ENCODE measurements at places on chromosomes 16 and 17.
A peak's percentile ranks its signal among the peaks of the same experiment; 100 is the strongest.

DNA sequence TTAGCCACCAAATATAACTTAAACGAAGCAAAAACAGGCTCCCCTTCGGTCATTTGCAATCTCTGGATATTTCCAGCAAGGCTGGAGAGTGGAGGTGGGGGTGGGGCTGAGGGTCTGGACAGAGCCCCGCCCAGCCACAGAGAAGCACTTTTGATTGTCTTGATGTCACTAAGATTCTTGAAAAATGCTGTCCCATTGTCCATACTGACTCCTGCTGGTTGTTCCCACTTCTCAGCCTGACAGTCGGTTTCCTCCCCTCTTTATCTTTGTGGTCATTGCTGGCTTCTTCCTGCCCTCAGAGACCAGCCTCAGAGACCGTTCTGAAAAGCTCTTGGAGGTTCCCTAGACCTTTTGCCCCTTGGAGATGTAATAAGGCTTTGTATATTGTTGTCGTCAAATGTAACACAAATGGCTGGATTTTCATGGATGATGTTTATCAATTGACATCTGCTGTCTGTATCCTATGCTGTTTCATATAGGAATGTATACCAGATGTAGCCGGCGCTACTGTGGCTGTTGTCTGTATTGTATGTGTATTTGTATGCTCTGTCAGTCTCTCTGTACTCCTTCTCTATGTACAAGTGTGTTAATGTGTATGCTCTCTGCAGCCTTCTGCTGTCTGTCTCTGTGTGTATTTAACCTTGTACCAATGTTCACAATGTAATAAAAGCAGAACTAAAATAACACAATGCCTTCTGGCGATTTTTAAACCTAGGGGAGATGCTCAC is 94.8 kb upstream of the DNAH9 start:
- DNase-seq = no peak
- no peaks in the 10 kb centered on the region for H3K4me1 ChIP-seq
- H3K27me3 ChIP-seq = no peaks in the 10 kb centered on the region
- no peak overlapping the region for H3K4me3 ChIP-seq

- no peaks in the 10 kb centered on the region for H3K4me1 ChIP-seq
- H3K36me3 ChIP-seq = no peaks in the 10 kb centered on the region
- H3K27me3 ChIP-seq = no peaks in the 10 kb centered on the region
- no peak overlapping the region for H3K4me3 ChIP-seq
These were observed 46.1 kb downstream of the KCNJ16 start for GRCh38 chr17:70121126-70121525.

DNA sequence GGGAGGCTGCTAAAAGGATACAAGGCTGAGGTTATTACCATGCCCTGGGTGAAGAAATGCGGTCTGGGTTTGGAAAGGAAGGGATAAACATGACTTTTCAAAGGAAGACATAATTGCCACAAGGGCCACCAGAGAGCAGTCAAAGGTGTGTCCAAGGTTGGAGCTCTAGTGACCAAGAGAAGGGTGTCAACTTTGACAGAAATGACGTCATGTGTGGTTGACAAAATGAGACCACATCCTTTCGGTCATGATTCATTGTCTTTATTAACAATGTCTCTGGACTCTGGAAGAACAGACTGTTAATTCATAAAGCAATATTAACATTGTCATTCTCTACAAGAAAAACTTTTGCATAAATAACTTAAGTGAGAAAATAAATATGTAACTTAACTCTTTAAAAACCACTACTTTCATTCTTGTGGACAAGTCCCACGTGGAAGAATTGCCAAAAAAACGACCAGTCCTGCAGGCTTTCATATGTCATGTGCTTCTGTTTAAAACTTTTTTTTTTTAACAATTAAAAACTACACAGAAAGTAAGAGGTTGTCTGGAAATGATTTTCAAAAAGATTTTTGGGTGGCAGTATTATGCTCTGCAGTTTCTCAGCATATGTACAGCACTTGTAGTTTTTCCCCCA is 5.0 kb downstream of the SOST start:
- peaks cover 5% of the 10 kb centered on the region for H3K4me1 ChIP-seq
- no peak overlapping the region for H3K4me3 ChIP-seq
- H3K36me3 ChIP-seq = no peaks in the 10 kb centered on the region
- no peak for DNase-seq

DNA sequence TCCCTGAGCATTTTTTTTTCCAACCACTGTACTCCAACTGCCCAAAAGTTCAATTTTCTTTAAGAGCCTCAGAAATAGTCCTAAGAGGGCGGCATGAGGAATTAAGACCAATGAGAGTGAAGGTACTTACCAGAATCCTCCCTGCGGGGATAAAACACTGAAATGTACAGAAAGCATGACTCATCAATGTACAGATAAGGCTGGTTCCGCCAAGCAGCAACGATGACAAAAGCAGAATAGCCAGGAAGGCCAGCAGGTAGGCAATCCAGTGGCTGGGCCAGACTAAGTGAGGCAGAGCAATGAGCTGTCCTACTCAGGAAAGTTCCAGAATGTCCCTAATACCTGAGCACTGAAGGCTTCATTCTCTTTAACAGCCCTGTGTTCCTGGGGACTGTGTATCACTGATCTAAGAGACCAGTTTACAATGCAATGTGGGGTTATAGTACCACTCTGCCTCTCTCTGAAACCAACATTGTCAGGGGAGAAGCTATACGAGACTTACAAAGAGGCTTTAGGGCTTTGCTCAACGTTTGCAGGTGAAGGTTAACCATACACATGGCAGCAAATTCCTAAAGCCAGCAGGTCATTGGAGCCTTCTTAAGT is 11.0 kb upstream of the GPR139 start:
- no peak overlapping the region for H3K27ac ChIP-seq
- H3K4me1 ChIP-seq = no peaks in the 10 kb centered on the region
- no peaks in the 10 kb centered on the region for H3K36me3 ChIP-seq
- DNase-seq = no peak
- no peaks in the 10 kb centered on the region for H3K27me3 ChIP-seq

DNA sequence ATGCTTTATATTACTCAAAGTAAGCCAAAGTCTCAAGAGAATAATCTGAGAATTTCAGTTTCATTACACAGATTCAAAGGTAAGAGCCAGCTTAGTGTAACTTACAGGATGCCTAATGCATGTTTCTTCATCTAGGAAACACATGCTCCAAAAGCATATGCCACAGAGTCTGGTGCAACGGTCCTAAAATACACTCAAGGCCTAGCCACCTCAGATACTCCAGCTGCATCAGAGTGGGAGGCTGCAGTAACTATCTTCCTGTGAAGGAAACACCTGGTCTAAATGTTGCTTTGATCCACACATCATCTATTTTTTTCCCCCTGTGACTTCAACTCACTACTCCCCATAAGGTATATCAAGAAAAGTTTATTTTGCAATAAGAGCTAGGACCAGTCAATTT is 51.6 kb upstream of the CORO6 start:
- no peaks in the 10 kb centered on the region for H3K27me3 ChIP-seq
- no peaks in the 10 kb centered on the region for H3K4me1 ChIP-seq
- H3K27ac ChIP-seq = no peak overlapping the region
- no peak for DNase-seq
- H3K36me3 ChIP-seq = peaks cover 6% of the 10 kb centered on the region
- H3K4me3 ChIP-seq = no peak overlapping the region

GRCh38 chr17:67554634-67555033 is 163.1 kb upstream of the NOL11 start:
- no peak overlapping the region for H3K27ac ChIP-seq
- DNase-seq = no peak
- H3K4me1 ChIP-seq = no peaks in the 10 kb centered on the region
- H3K4me3 ChIP-seq = no peak overlapping the region

DNA sequence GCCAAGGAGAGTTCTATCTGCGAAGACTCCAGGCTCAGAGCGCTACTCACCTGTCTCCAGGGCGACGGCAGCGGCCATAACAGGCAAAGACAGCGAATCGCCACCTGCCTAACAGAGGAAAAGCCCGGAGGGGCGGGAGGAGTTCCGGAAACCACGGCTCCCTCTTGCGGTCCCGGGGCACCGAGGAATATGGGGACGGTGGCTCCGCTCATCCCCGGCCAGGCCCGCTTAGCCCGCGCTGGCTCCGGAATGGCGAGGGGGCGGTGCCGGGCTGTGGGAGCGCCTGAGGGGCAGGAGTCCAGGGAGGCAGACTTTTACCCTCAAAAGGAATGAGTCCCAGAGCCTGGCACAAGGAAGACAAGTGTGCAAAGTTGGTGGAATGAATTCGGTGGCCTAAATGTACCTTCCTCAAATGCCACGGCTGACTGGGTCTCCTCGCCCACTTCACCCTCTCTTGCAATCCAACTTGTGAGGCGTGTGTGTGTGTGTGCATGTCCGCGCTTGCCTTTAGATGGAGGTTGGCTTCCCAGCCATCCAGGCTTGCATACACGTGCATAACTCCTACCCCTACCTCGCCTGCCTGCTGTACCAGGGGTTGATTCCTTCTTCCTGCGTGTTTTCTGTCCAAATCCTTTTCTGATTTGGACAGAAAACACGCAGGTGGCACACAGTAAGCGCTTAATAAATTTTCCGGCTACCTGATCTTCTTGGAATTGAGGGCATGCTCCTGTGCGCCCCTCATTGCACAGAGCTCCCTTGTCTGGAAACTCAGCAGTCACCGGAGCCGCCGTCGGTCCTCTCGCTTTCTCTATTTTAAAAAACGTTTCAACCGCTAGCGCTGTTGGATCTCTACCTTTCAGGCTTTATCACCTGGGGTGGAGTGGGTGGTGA is 3.5 kb downstream of the C17orf100 start:
- H3K27ac ChIP-seq = no peak overlapping the region
- DNase-seq = no peak
- H3K36me3 ChIP-seq = no peaks in the 10 kb centered on the region
- H3K27me3 ChIP-seq = no peaks in the 10 kb centered on the region
- H3K4me1 ChIP-seq = peaks cover 21% of the 10 kb centered on the region

DNA sequence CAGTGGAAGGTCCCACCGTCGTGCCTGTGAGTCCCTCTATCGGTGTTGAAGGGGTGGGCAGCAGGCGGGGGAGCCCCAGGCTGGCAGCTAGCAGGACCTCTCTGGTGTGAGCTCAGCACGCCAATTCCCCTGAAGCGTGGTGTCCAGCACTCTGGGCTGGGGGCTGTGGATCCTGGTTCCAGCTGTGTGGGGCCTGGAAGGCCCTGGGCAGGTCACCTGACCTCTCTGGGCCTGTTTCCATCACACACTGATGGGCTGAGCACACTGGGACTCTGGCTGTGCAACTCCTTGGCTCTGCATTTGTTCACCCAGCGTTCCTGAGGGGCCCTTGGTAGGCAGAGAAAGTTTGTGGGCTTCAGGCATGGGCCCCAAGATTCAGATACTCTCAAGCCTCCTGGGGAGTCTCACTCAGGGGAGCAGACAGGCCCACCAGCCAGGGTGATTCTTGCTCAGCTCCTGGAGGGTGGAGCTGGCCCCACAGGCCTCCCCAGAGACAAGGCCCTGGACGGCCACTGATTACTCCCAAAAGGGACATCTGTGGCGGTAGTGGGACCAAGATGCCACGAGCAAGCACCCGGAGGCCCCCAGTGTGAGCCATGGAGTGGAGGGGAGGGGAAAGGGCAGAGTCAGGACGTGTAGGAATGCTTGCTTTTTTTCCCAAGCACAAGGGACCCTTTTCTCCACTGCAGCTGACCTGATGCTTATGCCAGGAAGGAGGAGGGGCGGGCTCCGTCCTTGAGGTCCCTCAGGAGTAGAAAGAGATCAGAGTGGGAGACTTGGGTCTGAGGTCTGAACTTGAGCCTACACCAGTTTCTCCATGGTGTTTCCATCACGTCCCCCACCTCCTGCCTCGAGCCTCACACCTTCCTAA is 8.5 kb downstream of the SCGB1C2 start:
- H3K4me3 ChIP-seq = no peak overlapping the region
- H3K27me3 ChIP-seq = peaks cover 5% of the 10 kb centered on the region
- no peaks in the 10 kb centered on the region for H3K4me1 ChIP-seq
- no peak overlapping the region for H3K27ac ChIP-seq
- H3K36me3 ChIP-seq = no peaks in the 10 kb centered on the region

GRCh38 chr17:32658470-32659418 is 172.0 kb downstream of the CDK5R1 start:
- no peaks in the 10 kb centered on the region for H3K4me1 ChIP-seq
- no peak overlapping the region for H3K4me3 ChIP-seq
- H3K27ac ChIP-seq = peak overlapping the region; percentile 53
- no peaks in the 10 kb centered on the region for H3K27me3 ChIP-seq
- peaks cover 12% of the 10 kb centered on the region for H3K36me3 ChIP-seq

GRCh38 chr17:28811651-28812090 is 30.9 kb downstream of the FAM222B start:
- H3K27ac ChIP-seq = peak overlapping the region; percentile 82
- H3K27me3 ChIP-seq = no peaks in the 10 kb centered on the region
- H3K4me3 ChIP-seq = peak overlapping the region; percentile 78
- DNase-seq = no peak
- no peaks in the 10 kb centered on the region for H3K36me3 ChIP-seq
- peaks cover 39% of the 10 kb centered on the region for H3K4me1 ChIP-seq

DNA sequence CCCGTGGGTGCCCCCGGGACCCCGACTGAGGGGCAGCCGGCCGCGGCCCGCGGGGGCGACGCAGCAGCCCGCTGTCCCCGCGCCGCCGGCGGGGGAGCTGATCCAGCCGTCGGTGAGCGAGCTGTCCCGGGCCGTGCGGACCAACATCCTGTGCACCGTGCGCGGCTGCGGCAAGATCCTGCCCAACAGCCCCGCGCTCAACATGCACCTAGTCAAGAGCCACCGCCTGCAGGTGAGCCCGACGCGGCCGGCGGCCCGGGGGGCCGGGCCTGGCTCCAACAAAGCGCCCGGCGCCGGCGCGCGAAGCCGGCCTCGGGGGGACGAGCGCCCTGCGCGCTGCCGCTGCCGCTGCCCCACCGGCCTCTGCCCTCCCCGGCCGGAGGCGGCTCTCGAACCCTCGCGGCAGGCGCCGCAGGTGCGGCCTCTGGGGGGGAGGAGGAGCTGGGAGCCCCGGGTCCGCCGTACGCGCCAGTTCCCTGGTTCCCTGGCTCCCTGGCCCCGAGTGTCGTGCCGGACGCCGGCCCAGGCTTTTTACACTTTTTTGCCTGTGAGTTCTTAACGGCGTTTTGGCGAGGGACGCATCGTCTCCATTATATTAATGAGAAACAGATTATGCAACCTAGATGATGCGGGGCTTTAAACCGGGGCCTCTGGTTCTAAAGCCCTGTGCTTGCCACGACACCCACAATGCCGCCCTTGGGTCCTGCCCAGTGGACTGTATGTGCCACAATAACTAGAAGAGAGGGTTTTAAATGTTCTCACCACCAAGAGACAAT is 521 bp downstream of the ATMIN start:
- H3K4me3 ChIP-seq = peak overlapping the region; percentile 70
- no peaks in the 10 kb centered on the region for H3K27me3 ChIP-seq
- peak overlapping the region; percentile 75 for H3K27ac ChIP-seq
- peaks cover under 1% of the 10 kb centered on the region for H3K36me3 ChIP-seq
- peak; percentile 23 for DNase-seq

GRCh38 chr16:29307598-29308507 is 98.7 kb downstream of the NPIPB11 start:
- DNase-seq = no peak
- H3K27ac ChIP-seq = no peak overlapping the region
- H3K36me3 ChIP-seq = no peaks in the 10 kb centered on the region
- no peaks in the 10 kb centered on the region for H3K4me1 ChIP-seq
- no peaks in the 10 kb centered on the region for H3K27me3 ChIP-seq

DNA sequence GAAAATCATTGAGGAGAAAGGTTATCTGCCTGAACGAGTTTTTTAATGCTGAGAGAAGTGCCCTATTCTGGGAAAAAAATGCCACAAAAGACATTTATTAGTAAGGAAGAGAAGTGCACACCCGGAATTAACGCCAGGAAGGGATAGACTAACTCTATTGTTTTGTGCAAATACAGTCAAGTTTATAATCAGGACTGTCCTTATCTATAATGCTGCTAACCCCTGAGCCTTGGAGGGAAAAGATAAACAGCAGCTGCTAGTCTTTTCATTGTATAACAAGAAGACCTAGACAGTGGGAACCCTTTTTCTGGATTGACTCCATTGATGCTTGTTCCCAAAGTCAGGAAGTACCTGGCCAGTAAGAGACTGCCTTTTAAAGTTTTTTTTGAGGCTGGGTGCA is 26.5 kb downstream of the BCAS3 start:
- peaks cover 9% of the 10 kb centered on the region for H3K36me3 ChIP-seq
- H3K4me1 ChIP-seq = no peaks in the 10 kb centered on the region
- H3K27ac ChIP-seq = no peak overlapping the region
- H3K27me3 ChIP-seq = no peaks in the 10 kb centered on the region
- DNase-seq = no peak
